ENCODE measurements at places on chromosomes 5 and 9. TPM values are rescaled to one million over a fixed set of nuclear protein-coding genes. Genes with fewer than 3 reads are reported as not detected.

GRCh38 chr5:6125781-6126180 lies 252.6 kb downstream of the MED10 start:
- no peaks in the 10 kb centered on the region for H3K27me3 ChIP-seq
- H3K4me1 ChIP-seq = no peaks in the 10 kb centered on the region
- H3K36me3 ChIP-seq = no peaks in the 10 kb centered on the region
- no peak for DNase-seq
- H3K27ac ChIP-seq = no peak overlapping the region
- H3K4me3 ChIP-seq = no peak overlapping the region

Gene PDLIM7
- 7.8 TPM for total RNA-seq

GRCh38 chr5:14696057-14696456 lies 31.5 kb downstream of the OTULIN start:
- H3K27me3 ChIP-seq = no peaks in the 10 kb centered on the region
- no peak overlapping the region for H3K4me3 ChIP-seq
- no peak for DNase-seq
- peaks cover 6% of the 10 kb centered on the region for H3K4me1 ChIP-seq

DNA sequence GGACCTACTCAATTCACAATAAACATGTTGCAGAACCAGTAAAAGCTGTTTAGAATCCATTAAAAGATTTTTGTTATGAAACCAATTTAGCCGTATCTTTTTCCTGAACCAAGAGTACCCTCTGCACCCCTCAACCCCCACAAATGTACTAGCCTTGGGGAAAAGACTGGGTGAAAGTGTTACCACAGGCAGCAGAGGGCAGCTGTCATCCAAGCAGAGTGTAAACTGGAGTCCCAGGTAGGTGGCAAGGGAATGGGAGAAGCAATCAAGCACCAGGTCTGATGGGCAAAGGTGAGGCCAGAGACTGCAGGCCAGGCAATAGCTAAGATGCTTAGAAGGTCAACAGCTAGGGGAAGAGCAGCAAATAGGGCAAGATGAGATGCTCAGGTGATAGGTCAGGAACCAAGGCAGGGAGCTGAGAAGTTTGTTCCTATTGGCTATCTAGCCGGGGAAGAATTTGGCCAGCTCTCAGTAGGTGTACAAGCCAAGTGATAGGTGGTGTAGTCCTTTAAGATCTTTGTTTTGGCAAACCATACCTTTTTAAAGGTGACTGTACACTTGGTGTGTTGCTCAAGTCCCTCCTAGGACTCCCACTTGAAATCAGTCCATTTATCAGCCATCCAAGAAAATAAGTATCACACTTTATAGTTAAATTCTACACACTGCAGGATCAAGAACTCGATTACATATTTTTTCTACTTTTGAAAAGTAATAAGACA lies 77.8 kb upstream of the CCDC112 start:
- peaks cover 12% of the 10 kb centered on the region for H3K4me1 ChIP-seq
- no peaks in the 10 kb centered on the region for H3K36me3 ChIP-seq
- no peaks in the 10 kb centered on the region for H3K27me3 ChIP-seq
